ENCODE measurements at places on chromosomes 2 and 18.

DNA sequence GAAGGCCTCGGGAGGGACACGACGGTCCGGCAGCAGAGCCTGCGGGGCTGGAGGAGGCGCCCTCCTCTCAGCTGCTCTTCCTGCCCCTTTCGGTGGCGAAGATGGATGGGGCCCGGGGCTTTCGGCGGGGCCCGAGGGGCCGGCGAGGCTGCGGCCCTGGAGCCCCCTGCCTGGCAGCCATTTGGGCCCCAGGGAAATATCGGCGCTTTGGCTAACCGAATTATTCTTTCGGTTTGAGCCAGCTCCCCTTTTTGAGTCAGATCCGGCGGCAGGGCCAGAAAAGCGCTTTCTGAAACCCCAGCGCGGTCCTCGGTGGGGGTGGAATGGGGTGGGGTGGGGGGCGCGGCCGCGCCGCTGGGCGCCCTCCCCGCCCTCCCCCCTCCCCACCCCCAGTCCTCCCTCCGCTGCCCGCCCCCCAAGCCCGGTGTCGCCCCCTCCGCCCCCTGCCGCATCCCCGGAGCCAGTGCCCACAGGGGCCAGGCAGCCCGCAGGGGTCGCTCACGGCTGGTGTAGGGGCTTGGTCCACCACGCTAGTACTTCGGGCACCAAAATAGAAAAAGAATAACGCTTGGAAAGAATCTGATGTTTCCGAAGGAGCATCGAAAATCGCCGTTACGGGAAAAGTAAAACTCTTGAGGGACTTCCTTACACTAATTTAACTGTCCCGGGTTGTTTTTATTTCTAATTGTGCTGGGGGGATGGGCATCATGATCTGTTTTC, 9.1 kb upstream of the ARID5A start:
- DNase-seq: peak; percentile 66

- no peak for DNase-seq
These were observed 450.0 kb upstream of the GCFC2 start for GRCh38 chr2:76160670-76161069.

- DNase-seq: no peak
These were observed 36.0 kb downstream of the GALNT3 start for GRCh38 chr2:165757906-165758675.

GRCh38 chr18:74463254-74463653, 6.1 kb upstream of the DIPK1C start:
- DNase-seq: no peak

- no peak for DNase-seq
These were observed 233.1 kb downstream of the IKZF2 start for GRCh38 chr2:212918336-212918735.

DNA sequence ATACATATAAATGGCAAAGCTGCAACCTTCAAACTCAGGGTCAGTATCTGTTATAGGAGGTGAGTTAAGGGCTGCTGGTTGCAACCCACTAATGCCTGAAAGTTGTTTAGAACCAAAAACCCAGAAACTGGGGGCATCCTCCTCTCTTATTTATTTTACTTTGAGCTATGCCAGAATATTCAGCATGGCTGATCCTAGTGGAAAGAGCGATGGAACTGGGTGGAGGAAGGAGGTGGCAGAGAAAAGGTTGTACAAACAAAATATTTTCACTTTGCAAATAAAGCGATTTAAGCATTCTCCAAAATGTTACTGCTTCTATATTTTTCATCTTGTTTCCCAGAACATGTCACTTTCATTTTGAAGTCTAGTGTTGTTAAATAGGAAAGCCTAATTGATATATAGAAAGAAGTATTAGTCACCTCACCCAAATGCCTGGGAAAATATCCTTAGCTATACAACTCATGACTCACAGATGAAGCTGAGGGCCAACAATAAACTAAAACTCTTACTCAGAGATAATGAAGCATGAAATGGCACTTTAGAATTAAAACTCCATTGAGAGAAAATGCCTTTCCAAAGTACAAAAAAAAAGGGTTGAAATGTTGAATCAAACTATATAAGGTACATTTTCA, 251.4 kb upstream of the UBE2E3 start:
- DNase-seq: no peak

DNA sequence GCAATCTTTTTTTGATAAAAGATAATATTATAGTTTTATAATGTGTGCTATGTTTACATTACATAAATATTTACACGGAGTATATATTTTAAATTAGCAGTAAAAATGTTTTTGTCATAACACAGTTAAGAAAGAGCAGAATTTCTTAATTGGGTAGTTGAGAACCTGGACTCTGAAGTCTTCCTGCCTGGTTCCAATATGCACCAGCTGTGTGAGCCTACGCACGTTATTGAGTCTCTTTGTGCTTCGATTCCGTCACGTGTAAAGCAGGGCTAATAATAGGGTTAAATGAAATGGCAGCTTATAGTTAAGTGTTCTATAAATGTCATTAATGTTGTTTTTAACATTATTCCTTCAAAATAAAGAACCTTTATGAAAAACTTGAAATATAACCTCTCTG, 1.2 kb upstream of the CCDC88A start:
- DNase-seq: no peak

- no peak for DNase-seq
These were observed 43.2 kb downstream of the MRPS9 start for GRCh38 chr2:105081006-105081601.

- no peak for DNase-seq
These were observed 1030.1 kb upstream of the POU3F3 start for GRCh38 chr2:103823847-103824246.

- DNase-seq: no peak
These were observed 104.3 kb downstream of the ABCA12 start for GRCh38 chr2:215034154-215034553.

GRCh38 chr2:161161074-161161706, 962 bp downstream of the TANK start:
- DNase-seq: no peak

DNA sequence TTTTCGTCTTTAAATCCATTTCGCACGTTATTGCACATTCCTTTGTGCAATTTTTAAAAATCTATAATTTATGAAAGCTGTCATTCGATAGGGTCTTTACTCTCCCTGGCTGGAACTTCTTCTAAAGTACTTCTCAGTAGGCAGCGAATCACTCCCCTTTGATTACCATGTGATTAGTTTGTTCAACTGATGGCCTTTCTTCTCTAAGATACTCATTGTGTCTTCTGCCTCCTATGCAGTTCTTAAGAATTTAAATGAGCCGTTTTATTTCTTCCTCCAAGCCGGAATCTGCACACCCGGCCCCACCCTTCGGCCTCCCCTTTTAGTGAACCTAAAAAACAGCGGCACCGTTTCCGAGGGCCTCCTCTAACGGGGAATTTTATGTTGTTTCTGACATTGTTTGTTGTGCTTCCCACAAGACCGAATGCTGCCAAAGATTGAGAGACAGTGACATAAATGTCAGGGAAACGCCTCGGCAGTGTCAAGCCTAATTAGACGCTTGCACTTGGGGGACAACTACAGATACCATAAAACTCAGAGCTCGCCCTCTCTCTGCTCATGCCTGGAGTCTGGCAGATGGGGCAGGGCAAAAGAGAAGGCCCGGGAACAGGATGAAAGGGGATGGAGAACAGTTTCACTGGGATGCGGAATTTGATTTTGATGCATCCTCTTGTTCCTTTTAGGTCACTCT, 255.3 kb downstream of the BCL11A start:
- DNase-seq: no peak

DNA sequence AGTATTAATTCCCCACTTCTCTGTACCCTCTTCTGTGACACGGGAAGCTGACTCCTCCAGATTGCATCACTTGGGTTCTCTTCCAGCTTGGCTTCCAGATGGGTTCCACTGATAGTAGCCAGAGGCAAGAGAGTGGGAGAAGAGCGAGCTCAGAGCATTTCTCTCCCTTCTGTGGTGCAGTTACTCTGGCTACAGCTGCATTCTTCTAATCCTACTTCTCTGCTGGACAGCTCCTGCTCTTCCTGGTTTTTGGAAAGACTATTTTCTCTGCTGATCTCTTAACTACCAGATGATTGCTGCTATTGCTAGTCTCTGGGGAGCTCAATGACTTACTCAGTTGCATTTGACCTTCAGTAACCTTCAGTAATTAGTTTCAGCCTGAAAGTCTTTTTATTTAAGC, 187.5 kb upstream of the MAP2 start:
- DNase-seq: no peak

DNA sequence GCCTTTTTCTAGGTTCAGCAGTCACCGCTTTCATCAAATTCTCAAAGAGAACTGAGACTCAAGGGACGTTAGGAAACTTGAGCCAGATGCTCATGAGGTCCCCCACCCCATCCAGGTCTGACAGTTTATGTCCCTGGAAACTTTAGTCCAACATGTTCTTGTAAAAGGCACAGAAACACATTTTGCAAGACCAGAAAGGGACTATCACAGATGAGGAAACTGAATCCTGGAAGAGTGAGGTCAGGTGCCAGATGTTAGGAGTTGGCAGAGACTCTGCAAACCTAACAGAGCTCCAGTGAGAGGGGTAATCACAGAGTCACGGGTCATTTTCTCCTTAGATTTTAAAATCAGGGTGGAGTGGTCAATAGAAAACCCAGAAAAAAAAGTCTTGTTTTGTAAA, 76.6 kb downstream of the RDH14 start:
- DNase-seq: no peak

DNA sequence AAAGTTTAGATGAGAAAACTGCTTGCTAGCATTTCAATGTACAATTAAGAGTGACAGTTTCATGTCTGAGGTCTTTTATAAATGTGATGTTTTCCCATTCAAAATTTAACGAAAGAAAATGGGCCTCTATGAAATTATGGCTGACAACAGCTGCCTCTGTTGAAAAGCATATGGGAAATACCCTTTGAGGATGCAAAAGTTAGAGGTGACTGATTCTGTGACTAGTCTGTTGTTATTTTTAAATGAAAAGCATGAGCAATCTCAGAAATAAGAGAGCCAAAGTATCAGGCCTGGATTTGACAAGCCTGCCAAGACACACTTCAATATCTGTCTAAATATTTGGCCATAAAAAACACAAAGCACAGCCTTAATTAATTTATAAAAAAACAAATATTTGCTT, 580.8 kb downstream of the ERBB4 start:
- DNase-seq: no peak

DNA sequence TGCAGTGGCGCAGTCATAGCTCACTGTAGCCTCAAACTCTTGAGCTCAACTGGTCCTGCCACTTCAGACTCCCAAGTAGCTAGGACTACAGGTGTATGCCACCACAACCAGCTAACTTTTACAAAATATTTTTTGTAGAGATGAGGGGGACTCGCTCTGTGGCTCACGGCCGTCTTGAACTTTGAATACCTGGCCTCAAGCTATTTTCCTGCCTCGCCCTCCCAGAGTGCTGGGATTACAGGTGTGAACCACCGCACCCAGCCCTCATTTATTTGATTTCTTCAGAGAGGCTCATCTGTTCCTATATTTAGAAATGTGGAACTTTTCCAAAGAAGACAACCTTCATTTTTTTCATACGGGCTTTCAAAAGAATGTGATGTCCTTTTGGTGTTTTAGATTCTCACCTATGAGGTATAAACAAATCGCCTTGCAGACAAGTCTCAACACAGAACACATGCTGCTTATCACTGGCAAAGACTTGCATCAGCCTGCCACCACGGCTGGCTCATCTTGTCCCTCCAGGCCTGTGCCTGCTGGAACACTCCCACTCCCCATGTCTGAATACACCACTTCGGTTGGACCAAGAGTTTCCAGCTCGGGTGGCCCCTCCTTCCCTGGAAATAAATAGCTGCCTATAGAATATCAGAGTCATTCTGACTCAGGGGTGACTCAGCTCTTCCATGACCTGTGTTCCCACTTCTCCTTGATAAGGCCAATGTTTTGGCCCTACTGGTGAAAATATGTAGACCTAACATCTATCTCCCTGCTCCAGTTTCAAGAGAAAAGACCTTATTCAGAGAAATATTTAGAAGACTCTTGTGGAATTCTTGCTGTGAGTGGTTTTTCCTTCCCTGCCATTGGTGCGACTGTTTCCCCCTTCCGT, 202.6 kb downstream of the TGIF1 start:
- no peak for DNase-seq

- DNase-seq: no peak
These were observed 87.7 kb downstream of the BCL11A start for GRCh38 chr2:60465736-60466135.

DNA sequence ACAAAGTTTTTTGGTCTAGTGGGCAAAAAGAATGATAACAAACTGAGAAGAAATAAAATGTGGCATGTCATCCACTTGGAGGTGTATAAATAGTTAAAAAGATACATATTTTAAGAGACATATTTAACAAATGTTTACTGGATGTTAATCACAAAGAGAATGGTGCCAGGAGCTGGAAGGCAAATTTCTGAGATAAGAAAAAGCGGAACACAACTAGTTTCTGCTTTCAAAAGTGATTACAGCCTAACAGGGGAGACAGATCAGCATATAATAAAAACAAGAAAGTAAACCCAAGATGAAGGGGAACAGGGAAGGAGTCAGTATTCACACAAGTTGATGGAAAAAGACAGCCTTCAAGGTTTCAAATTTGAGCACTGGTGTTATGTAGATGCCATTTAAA, 91.3 kb downstream of the OLA1 start:
- no peak for DNase-seq

DNA sequence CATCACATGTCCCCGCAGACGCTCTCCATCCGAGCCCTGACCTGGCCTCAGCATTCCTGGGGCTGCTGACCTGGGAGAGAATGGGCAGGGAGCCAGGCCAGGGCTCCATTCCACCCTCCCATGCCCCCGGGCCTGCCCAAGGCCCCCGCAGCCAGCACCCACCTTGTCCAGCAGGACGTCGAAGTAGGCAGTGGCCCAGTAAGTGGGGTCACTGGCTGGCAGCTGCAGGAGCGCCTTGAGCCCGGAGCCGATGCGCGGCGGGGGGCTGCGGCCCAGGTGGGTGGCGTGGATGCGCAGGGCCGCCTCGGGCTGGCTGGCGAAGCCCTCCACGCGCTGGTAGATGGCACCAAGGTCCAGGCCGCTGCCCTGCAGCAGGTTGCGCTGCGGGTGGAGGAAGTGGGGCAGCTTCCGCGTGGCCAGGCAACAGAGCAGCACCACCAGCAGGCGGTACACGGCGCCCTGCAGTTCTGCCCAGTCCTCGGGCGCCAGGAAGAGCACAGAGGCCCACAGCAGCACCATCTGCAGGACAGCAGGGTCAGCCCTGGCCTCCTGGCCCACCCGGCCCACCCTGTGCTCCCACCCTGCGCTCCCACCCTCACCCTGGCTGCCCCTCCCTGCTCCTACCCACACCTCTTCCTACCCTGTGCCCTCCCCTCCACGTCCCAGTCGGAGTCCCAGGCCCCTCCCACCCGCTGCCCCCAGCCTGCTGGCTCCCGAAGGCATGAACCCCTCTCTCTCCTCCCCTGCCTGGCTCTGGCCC, 7.6 kb downstream of the MAB21L4 start:
- no peak for DNase-seq

GRCh38 chr18:23207191-23207955, 72.1 kb downstream of the CABLES1 start:
- no peak for DNase-seq

GRCh38 chr18:75083761-75084160, 125.2 kb downstream of the PTGR3 start:
- DNase-seq: no peak

DNA sequence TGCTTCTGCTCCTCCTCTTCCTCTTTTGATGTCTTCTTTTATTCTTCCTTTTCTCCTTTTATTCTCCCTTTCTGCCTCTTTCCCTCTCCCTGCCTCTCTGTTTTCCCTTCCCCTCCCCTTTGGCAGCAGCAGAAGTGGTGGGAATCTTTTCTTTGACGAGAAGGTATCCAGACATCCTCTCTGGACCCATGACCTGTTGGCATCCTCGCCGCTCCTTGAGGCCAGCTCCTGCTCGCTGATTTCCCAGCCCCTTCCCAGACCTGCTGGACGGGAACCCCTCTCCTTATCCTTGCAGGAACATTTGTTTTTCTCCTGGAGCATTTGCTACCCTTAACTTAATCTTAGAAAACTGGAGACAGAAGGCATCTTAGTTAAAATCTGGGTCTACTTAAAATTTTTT, 130.5 kb downstream of the LPIN1 start:
- DNase-seq: no peak

GRCh38 chr2:50196775-50197480, 835.0 kb downstream of the NRXN1 start:
- DNase-seq: no peak
